ENCODE measurements at places on chromosomes 3 and 15.

GRCh38 chr3:178568155-178568731, 32.0 kb downstream of the KCNMB2 start:
- no peak for DNase-seq

DNA sequence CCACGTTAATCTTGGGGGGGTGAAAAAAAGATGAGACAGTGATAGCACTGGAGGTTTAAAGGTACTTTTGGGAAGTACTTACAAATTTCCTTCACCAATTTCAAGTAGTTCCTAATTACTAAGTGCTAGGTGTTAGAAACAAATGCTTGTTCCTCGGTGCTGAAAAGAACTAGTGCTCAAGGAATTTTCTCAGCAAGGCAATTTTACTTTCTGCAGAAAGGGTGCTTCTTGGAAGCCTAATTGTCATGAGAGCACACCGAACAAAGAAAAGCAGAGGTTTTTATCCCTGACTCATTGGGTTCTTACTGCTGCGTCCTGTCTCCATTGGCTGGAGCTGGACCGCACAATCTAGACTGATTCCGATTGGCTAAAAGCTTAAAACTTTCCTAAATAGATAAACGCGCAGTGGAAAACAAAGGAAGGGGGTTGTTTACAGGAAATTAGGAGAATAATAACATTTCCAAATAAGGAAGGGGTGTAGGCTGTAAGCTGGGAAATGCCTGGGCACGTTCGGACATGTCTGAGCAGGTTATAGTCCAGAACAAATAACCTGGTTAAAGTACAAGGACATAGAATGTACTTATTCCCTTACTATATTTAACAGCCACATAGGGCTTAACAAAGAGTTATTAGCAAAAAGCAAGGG, 49.6 kb downstream of the CHD2 start:
- no peak for DNase-seq

GRCh38 chr3:66500576-66501482, at the start of gene LRIG1:
Gene LRIG1 (minus strand): TSS chr3:66501022. CDS start chr3:66500407, 615 bp downstream.
- peak; percentile 98 for DNase-seq

- DNase-seq: no peak
These were observed 82.7 kb upstream of the CHD2 start for GRCh38 chr15:92817339-92817886.

DNA sequence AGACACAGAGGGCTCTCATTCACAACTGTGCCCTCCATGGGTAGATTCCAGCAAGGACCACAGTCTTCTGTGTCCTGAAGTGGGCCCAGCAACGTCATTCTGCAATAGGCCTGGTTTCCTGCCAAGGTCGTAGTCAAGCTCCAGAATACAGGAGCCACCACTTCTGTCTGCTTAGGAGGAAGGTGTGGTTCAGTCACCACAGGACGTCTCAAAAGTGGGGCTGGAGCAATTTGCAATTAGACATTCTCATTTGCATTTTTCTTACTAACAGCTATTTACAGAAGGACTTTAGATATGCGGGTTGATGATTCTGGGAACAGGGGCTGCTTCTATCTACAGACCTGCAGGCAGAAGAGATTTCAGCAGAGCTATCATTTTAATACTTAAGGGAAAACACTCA, 58.7 kb upstream of the MYRIP start:
- no peak for DNase-seq

GRCh38 chr3:120348065-120348990, 826 bp downstream of the LRRC58 start:
- no peak for DNase-seq
